ENCODE measurements at places on chromosomes 13 and 19.

DNA sequence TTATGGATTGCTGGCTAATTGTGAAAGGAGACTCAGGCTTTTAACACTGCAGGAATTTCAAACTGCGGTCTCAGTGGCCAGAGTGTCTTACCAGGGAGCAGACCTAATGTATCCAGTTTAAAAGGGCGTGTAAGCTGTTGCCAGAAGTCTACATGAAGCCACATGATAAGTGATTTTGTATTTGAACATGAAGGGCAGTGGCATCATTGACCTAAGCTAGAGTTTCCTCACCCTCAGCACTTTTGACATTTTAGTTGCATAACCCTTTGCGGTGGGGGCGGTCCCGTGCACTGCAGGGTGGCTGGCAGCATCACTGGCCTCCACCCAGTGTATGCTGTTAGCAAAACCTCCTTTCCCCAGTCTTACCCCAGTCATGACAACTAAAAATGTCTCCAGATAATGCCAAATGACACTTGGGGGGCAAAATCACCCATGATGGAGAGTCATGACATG, 23.7 kb upstream of the GPR18 start:
- H3K4me3 ChIP-seq = no peak overlapping the region
- H3K27ac ChIP-seq = peak overlapping the region; percentile 75
- H3K27me3 ChIP-seq = no peaks in the 10 kb centered on the region
- H3K4me1 ChIP-seq = peaks cover 96% of the 10 kb centered on the region
- peak; percentile 67 for DNase-seq
- H3K36me3 ChIP-seq = peaks cover 46% of the 10 kb centered on the region

DNA sequence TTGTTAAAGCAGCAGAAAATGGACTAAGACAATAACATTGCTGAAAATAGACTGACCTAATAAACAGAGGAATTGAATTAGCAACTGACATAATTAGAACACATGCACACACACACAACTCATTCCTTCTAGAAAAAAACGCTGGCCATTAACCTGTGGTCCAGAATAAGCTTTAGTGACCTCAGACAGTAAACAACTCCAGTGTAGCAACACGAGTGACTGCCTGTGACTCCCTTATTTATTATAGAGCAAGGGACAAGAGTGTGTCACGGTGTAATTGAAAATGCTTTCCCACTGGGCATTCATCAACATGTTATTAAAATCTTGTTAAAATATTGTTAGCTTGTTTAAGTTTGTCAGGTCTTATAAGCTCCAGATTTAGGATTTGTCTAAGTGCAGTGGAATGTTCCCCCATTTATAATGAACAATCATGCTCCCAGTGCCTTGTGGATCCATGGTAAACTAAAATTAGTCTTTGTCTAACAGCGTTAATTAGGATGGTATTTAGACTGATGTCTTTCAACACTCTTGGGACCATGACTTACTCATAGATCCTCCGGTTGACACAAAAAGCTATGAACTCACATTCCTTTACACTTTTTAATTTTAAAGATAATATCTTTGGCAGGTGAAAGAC, 111.7 kb upstream of the IRS2 start:
- H3K27me3 ChIP-seq = peaks cover 16% of the 10 kb centered on the region
- H3K27ac ChIP-seq = no peak overlapping the region
- H3K4me3 ChIP-seq = no peak overlapping the region

DNA sequence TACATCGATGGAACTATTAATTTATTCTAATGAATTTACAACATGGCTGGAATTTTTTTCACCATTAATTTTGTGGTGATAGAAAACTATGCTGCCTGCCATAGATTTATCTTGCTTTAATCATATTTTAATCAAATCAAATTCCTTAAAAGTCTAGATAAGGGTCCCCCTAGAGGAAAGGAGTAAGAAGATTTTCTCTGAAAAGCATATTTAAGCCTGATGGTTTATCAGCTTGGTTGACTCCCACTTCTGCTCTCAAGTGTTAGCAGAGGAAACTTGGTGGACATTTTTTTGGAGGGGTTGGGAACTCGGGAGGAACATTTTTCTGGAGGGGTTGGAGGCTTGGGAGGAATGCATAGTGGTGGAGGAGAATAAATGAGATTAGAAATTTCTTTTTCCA, 253.3 kb downstream of the KCNRG start:
- H3K4me1 ChIP-seq = no peaks in the 10 kb centered on the region
- no peak for DNase-seq
- no peak overlapping the region for H3K27ac ChIP-seq
- H3K27me3 ChIP-seq = peaks cover 9% of the 10 kb centered on the region

DNA sequence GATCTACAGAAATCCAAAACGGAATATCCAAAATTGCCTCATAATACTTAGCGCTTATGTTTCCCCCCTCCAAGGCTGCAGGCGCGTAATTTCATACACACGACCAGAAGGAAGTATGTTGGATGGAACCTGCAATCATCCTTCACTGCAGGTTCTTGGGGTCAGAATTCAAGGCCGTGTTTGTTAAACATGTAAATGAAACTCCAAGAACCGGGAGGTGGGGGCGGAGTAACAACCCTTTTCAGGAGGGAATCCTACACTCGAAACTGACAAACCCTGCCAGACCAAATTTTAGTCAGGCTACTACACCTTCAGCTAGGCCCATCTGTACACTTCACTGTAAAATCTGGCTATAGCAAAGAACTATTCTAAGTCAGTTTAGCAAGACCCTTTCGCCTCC, 1.3 kb downstream of the ZNF607 start:
- peaks cover 38% of the 10 kb centered on the region for H3K36me3 ChIP-seq
- H3K27me3 ChIP-seq = no peaks in the 10 kb centered on the region
- H3K4me3 ChIP-seq = peak overlapping the region; percentile 98
- peak overlapping the region; percentile 84 for H3K27ac ChIP-seq
- DNase-seq = no peak
- peaks cover 16% of the 10 kb centered on the region for H3K4me1 ChIP-seq

GRCh38 chr13:112450904-112451240, 74.7 kb downstream of the SPACA7 start:
- H3K4me3 ChIP-seq = no peak overlapping the region
- no peaks in the 10 kb centered on the region for H3K4me1 ChIP-seq
- H3K36me3 ChIP-seq = no peaks in the 10 kb centered on the region
- no peak for DNase-seq

DNA sequence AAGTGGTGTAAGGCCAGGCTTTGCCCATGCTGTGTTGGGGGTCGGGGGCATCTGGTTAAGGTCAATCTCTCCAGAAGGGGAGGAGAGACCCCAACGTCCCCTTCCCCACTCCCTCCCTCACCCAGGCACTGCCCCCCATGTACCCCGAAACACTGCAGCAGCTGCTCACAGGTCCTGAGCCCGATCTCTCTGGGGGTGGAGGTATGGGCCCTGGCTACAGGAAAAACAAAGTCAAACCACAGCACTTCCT, 10.2 kb downstream of the CAPN12 start:
- no peak for DNase-seq
- H3K4me1 ChIP-seq = peaks cover 35% of the 10 kb centered on the region
- peaks cover 4% of the 10 kb centered on the region for H3K27me3 ChIP-seq
- peaks cover 4% of the 10 kb centered on the region for H3K36me3 ChIP-seq
- H3K4me3 ChIP-seq = no peak overlapping the region

GRCh38 chr13:53151336-53152056, 122.9 kb downstream of the OLFM4 start:
- H3K4me1 ChIP-seq = peaks cover 9% of the 10 kb centered on the region
- H3K36me3 ChIP-seq = no peaks in the 10 kb centered on the region
- DNase-seq = peak; percentile 24
- H3K4me3 ChIP-seq = no peak overlapping the region
- no peak overlapping the region for H3K27ac ChIP-seq

GRCh38 chr13:110568612-110569011, 7.1 kb upstream of the RAB20 start:
- H3K27me3 ChIP-seq = peaks cover 20% of the 10 kb centered on the region
- H3K4me1 ChIP-seq = peaks cover 3% of the 10 kb centered on the region
- no peak for DNase-seq
- no peak overlapping the region for H3K4me3 ChIP-seq
- H3K27ac ChIP-seq = no peak overlapping the region

DNA sequence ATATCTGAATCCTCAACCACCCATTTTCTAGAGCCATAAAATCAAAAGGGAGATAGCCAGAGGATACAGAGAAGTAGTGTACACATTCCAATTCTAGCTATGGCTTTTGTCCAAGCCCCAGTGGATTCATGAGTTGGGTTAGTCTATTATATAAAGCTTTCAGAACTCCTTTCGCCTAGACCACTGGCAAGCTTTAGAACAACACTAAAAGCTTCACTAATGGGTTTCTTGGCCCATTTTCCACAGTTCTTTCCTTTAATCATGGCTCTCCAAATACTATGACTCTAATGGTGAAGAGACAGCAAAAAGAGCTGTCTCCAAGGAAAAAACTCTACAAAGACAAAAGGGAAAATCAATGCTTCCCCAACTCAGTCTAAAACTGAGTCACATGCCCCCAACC, 48.2 kb upstream of the SLITRK5 start:
- no peak overlapping the region for H3K27ac ChIP-seq
- DNase-seq = no peak
- H3K4me3 ChIP-seq = no peak overlapping the region
- H3K36me3 ChIP-seq = no peaks in the 10 kb centered on the region

DNA sequence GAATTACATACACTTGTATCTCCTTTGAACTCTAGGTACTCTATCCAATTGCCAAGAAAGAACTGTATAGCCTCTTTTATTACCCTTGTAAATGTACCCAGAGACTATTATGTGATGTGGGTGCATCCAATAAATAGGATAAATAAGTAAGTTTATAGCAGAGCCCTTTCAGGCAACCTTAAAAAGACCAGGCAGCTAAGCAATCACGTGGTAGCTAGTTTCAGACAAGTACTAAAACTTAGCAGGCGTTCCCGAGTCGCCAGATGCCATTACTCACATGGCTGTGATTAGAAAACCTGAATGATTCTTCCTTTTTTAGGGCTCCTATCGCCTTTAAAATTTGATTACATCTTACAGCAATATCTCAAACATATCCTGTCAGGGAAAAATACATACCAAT, 1303.0 kb downstream of the EFNB2 start:
- no peaks in the 10 kb centered on the region for H3K27me3 ChIP-seq
- no peaks in the 10 kb centered on the region for H3K36me3 ChIP-seq
- H3K4me3 ChIP-seq = no peak overlapping the region

GRCh38 chr19:33090179-33090578, 9.2 kb downstream of the GPATCH1 start:
- DNase-seq = no peak
- no peak overlapping the region for H3K27ac ChIP-seq
- H3K36me3 ChIP-seq = peaks cover 29% of the 10 kb centered on the region
- H3K4me3 ChIP-seq = no peak overlapping the region
- no peaks in the 10 kb centered on the region for H3K4me1 ChIP-seq
- no peaks in the 10 kb centered on the region for H3K27me3 ChIP-seq

- H3K27ac ChIP-seq = no peak overlapping the region
- no peak for DNase-seq
- peaks cover 68% of the 10 kb centered on the region for H3K27me3 ChIP-seq
- H3K36me3 ChIP-seq = no peaks in the 10 kb centered on the region
- no peak overlapping the region for H3K4me3 ChIP-seq
- H3K4me1 ChIP-seq = no peaks in the 10 kb centered on the region
Measured at GRCh38 chr13:110393761-110394160, 86.7 kb downstream of the COL4A2 start.

All from activated naive CD8-positive, alpha-beta T cell treated with anti-CD3 and anti-CD28 coated beads, Interleukin-2, amount 50 U/mL, for 24 hours (primary cell).